Activated T-helper 1 cell treated with anti-CD3 and anti-CD28 coated beads, Interleukin-2, amount 50 U/mL, for 16 hours (primary cell): ENCODE measurements at places on chromosomes 2 and 18.

DNA sequence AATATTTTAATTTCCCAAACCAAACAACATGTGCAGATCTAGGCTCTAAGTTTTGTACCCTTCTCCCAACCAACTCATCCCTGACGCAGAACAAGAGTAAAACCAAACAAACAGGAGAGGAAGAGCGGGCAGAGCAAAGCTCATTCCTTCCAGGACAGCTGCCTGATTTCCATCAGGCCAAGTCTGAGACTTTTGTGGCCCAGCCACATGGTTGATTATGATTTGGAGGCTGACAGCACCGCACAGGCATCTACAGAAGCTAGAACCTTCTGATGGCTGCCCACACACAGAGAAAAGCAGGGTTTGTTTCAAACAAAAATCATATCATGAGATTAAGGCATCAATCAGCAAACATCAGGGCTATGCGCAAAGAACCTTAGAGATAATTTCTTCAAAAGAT, 262.6 kb downstream of the TNS1 start:
- no peak for DNase-seq

DNA sequence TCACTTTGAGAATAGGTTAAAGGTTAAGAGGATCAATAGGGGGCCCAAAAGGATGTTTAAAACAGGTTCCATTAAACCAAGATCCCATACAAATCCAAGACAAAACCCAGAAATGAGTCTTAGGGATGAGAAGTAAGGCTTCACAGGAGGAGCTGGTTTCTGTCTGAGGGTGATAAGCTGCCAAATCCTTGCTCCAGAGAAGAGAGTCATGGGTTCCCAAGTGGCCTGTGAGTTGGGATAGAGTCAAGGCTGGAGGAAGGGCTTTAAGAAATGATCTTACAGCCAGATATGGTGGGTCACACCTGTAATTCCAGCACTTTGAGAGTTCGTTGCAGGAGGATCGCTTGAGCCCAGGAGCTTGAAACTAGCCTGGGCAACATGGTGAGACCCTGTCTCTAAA, 40.2 kb upstream of the LCLAT1 start:
- no peak for DNase-seq

DNA sequence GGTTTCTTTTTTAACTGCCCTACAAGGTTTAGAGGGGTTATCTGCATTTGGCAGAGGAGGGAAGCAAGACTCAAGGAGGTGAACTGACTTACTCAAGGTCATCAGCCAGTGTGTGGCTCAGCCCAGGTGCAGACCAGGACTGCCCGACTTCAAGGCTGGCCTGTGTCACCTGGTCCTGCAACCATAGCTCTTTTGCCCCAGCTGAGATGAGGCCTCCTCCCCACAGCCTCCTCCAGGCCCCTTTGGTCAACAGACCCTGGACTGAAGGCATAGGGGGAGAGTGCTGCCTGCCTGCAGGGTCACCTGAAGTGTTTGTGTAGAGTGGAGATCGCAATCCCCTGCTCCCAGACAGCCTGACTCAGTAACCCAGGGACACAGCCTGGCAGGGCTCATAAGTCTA, 168.5 kb upstream of the GLI2 start:
- no peak for DNase-seq

DNA sequence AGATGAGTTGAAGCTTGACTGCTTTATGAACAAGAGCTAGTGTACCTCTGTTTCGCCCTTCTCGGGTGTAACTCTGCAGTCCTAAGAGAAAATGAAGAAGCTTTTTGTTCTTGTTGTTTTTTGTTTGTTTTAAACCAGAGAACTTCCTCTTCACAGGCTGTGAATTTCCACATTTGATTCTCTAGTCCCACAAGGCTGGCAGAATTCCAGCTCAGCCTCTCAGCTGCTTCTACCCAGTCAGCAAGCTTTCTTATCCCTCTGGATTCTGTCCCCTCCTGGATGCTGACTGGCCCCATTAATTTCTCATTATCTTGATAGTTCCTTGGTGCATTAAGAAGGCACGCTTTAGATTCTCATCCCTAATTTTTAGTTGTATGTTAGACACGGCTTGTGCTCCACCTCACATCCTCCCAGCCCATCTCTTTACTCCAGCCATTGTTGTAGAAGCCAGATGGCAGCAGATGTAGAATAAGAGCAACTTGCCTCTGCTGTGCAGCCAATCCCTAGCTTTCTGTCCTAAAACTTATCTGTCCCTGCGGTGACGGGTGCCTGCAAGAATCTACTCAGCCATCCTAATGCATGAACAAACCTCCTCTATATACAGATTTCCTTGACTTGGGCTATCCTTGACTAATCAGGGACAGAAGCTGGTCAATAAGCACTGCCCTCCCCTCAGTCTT, 12.3 kb upstream of the RESP18 start:
- DNase-seq, result no peak

GRCh38 chr18:59070181-59070912, 69.3 kb upstream of the SEC11C start:
- DNase-seq, result peak; percentile 66

GRCh38 chr18:8849696-8850095, 144.3 kb downstream of the MTCL1 start:
- no peak for DNase-seq

GRCh38 chr18:67319109-67319508, 197.4 kb downstream of the DSEL start:
- DNase-seq, result no peak

DNA sequence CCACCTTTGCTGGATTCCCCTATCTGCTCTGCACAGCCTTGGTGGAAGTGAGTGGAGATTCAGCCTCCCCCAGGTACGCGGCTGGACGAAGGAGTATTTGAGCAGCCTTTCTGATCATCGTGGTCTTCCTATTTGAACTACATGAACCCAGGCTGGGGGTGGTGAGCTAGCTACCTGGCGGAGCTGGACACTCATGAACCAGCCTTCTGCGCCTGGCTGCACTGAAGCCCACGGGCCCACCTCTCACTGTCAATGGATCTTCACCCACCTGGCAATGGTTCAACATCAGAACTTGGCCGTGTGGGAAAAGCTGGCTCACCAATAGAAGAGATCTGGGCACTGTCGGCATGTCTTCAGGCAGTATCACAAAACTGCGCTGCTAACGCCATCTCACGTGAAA, 35.4 kb downstream of the ANKMY1 start:
- DNase-seq, result no peak

- no peak for DNase-seq
Observed at GRCh38 chr2:205692104-205692503, 9.8 kb downstream of the NRP2 start.

DNA sequence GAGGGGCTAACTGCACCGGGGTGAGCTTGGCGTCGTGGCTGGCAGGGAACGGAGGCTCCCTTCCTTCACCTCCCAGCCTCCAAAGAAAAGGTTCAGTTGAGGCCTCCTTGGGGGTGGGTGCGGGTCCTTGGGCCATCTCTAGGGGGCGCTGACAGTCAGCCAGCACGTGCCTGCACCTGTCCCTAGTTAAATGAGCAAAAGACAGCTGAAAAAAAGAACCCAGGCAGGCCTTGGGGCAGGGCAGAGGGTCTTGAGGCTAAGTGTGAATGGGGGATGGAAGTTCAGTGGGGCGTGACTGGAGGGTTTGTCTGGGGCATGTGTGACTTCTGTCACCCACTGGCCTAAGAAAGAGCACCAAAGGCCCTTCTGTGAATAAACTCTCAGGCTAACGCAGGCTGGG, 56.4 kb downstream of the ZFP36L2 start:
- DNase-seq, result peak; percentile 38

- no peak for DNase-seq
Observed at GRCh38 chr18:79912994-79913831, 38.2 kb downstream of the SLC66A2 start.

DNA sequence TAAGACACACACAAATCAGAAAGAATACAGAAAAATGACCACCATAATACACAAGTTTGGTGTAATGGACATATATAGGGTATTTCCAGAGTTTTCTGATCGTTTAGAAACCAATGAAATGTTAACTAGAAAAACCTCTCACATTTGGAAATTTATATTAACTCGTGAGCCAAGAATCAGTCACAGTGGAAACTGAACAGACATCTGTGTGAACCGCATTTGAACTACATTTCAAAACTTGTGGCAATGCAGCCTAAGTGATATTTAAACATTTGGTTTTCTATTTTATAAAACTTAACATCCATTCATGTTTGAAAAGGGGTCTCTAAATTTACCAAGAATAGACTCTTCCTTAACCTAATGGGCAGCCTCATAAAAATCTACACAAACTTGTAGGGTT, 29.0 kb upstream of the KCNG2 start:
- no peak for DNase-seq

GRCh38 chr2:166234112-166234846, 106.5 kb upstream of the SCN1A start:
- DNase-seq, result no peak

- no peak for DNase-seq
Observed at GRCh38 chr2:14623237-14623636, 9.3 kb upstream of the LRATD1 start.

DNA sequence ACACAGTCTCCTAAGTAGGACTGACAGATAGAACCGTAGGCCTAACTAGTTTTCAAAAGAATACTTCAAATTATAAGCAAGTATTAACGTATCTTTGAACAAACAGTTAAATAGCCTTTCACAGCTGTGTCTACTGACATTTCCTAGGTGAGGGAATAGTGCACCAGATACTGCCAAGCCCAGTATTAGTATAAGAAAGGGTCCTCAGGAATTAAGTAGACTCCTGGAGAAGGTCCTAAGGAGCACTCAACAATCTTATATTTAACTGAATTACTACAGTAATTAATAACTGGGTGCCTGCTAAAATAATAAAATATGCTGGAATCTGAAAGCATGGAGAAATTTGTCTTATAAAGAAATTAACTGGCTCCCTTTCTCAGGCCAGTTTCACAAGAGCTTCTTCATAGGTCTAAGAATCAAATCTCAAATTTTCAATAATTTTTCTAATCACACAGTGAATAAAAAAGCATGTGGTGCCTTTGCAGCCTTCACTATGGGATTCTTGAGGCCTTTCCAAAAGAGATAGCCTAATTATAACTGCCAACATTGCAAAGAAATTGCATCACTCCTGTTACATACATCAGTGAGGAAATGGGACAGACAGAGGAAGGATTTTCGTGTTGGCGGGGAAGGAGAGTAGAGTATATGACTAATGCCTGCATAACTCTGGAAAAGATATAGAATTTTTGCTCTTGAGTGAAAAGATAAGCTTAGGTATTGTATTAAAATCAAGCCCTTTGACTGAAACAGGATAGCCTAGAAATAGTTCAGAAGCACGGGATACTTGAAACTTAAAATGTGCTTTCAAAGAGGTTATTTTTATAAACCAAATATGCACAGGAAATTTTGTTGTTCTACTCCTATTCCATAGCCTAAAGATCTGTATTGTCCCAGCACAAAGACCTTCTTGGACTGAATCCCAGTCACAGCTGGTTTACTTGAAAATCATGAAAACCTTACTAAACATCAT, 228.6 kb upstream of the STK17B start:
- DNase-seq, result no peak

DNA sequence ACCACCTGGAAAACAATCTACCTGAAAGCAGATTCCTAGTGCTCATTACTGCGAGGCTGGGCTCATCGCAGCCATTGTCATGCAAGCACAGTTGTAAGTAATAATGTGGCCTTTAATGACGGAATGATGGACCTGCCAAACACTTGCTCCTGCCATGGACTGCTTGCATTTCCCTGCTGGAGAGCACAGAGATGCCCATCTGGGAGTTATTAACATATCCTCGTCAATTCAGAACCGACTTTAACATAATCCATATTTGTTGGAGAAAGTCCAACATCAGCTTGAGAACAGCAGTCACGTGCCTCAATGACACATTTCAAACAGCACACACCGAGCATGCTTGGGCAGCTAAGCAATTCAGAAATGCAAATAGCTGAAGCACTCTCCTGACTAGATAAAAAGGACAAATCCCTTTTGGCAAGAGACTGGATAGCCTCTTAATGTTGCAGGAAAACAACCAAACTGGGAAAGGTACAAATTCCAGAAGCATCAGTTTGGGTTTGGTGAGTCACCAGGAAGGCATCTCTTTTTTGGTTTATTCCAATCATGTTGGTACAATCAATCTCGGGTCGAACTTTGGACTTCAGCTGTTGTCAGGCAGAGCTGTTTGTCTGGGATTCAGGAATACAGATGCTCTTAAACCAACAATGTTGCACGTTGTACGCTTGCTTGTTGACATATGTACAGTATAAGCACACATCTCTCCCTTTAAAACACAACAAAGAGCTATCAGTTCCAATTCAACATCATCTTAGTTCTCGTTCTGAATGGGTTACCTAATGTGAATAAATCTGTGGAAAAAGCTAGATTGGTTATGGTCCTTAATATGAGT, 395.8 kb downstream of the LNPK start:
- no peak for DNase-seq
